Osteocyte (in vitro differentiated cells): ENCODE measurements at places on chromosomes 6 and 20. TPM values are rescaled to one million over a fixed set of nuclear protein-coding genes. Genes with fewer than 3 reads are reported as not detected.

Gene KCNK15
- total RNA-seq: 17.5 and 21.5 TPM in 2 replicates

Gene FLRT3
- total RNA-seq: 0.16 and 0.40 TPM in 2 replicates

Gene LY6G5B
- 14.0 and 17.6 TPM in 2 replicates for total RNA-seq

Gene MOG
- not detected in 2 replicates for total RNA-seq

Gene LGSN
- total RNA-seq: 0.29 TPM in 1 of 2 replicates, not detected in the other

Gene OR2B6
- not detected in 2 replicates for total RNA-seq

Gene MCHR2
- not detected in 2 replicates for total RNA-seq

Gene TMC2
- not detected in 2 replicates for total RNA-seq

Gene C6orf58
- total RNA-seq: 0.73 TPM in 1 of 2 replicates, not detected in the other

Gene LIN28B
- total RNA-seq: 0.10 TPM in 1 of 2 replicates, not detected in the other

Gene TMEM170B
- total RNA-seq: 3.5 and 3.7 TPM in 2 replicates

Gene LAMA4
- total RNA-seq: 209 and 220 TPM in 2 replicates

Gene NMBR
- not detected in 2 replicates for total RNA-seq

Gene GNL1
- 81.0 and 84.4 TPM in 2 replicates for total RNA-seq

Gene NRM
- 28.1 and 31.5 TPM in 2 replicates for total RNA-seq

Gene SOX18
- 1.2 and 2.0 TPM in 2 replicates for total RNA-seq
